EL (cell line): ENCODE measurements at places on chromosomes 7 and 10.

GRCh38 chr10:1674501-1674900 is 62.8 kb downstream of the ADARB2 start:
- DNase-seq: no peak

- no peak for DNase-seq
Measured at GRCh38 chr10:530717-531116, 158.8 kb downstream of the DIP2C start.

DNA sequence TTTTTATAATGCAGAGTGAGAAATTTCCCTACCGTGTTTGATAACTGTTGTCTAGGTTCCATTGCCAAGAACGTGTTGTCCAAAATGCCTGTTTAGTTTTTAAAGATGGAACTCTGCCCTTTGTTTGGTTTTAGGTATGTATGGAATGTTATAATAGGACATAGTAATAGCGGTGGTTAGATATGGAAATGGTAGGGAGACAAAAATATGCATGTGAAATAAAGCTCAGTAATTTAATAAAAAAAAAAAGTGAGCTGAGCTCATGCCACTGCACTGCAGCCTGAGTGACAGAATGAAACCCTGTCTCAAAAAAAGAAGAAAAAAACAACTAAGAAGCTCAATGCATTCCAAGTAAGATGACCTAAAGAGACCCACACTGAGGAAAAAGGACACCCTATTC is 72.9 kb downstream of the ZNF783 start:
- peak; percentile 25 for DNase-seq

DNA sequence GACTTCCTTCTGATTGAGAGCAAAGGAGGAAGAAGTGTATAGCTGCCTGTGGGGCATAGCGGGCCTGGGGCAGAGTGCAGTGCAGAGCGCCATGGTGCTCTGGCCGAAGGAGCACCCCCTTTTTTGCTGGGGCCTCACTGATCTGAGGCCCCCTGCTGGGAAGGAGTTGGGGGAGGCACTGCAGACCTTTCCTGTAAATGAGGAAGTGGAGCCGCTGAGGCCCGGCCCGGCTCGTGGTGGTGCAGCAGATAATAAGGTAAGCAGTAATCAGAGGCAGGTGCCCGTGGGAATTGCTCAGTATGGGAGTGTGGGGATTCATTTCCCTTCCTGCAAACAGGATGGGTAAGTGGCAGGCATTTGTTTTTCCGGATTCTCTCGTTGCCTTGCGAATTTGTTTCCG is 373.7 kb upstream of the MKI67 start:
- DNase-seq: no peak

- no peak for DNase-seq
Measured at GRCh38 chr7:74403521-74404387, 50.0 kb upstream of the GTF2IRD1 start.

GRCh38 chr10:86043236-86043635 is 323.4 kb downstream of the GRID1 start:
- no peak for DNase-seq

DNA sequence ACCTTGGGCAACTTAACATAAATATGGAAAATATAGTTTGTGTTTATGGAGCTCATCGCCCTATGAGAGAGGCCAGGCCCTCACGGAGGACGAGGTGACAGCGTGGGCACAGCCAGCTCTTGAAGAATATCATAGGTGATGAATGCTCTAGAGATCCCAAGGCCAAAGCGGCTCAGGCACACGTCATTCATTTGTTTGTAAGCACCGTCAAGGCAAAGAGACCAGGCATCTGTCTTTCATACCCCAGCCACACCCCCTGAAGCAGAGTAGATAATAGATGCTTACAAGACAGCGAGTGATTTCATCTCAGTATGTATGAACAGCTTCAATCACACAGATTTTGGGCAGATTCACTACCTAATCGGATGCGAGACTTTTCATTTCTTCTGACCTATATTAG is 242.1 kb upstream of the C7orf33 start:
- DNase-seq: no peak

DNA sequence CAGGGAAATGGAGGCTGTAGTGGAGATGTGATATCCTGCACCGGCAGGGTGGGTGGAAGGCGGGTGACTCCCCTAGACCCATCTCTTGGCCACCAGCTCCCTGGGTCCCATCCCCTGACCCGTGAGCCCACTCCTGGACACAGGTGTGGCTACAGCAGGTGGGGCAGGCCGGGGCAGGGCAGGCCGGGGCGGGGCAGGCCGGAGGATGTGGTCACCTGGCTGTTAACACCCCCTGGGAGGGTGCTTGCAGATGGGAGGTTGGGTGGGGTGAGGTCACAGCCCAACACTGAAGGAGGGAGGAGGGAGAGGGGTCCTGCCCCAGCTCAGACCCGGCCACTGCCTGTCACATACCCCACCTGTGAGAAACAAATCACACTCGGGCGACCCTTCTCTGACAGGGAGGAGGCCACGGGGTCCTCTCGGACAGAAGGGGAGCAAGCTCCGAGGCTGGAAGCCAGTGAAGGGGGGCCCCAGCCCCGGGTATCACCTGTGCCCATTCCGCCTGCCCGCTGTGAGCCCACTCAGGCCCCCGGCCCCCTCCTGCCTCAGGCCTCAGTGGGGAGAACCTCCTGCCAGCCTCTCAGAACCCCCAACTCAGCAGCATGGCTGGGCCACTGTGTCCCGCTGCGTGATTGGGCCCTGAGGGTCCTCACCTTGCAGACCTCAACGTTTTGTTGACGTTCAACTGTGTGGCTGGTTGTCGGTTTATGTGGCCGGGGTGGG is 74.0 kb downstream of the MICALL2 start:
- no peak for DNase-seq

GRCh38 chr7:36283711-36284130 is 105.9 kb upstream of the ANLN start:
- no peak for DNase-seq

- no peak for DNase-seq
Measured at GRCh38 chr10:31087851-31088250, 56.2 kb upstream of the ZNF438 start.

DNA sequence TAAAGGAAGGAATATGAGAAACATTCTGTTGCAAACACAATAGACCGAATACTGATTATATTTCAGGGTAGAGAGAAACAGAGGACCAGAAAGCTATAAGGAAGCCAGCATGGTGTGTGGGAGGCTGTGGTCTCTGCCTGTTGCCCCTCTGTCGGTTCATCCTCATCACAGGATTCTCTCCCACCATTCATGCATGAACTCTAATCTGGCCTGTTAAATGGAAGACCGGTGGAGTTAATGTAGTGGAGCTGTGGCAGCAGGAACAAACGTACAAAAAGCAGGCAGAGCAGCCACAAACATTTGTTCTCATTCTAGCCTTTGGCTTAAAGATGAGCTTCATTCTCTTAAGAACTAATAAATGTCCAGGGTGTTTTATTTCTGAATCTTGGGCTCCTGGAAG is 902.4 kb downstream of the LRMDA start:
- no peak for DNase-seq

GRCh38 chr10:71899665-71900412 is 48.8 kb upstream of the PSAP start:
- DNase-seq: no peak

DNA sequence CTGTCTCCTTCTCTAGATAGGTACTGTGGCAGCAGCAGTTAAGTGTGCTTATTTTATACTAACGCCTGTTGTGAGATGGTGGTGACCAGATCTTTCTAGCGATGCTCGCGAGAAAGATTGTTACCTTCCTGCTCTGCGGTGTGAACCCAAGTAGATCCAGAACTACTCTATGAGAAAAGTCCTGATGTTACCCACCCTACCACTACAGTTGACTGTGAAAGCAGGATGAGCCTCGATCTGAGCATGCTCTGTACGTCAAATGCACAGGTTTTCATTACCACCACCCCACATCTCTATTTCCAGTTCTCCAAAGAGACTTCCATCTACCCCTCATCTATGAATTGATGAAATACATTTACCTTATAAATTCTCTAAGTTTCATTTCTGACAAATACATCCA is 64.6 kb upstream of the KCTD7 start:
- no peak for DNase-seq

DNA sequence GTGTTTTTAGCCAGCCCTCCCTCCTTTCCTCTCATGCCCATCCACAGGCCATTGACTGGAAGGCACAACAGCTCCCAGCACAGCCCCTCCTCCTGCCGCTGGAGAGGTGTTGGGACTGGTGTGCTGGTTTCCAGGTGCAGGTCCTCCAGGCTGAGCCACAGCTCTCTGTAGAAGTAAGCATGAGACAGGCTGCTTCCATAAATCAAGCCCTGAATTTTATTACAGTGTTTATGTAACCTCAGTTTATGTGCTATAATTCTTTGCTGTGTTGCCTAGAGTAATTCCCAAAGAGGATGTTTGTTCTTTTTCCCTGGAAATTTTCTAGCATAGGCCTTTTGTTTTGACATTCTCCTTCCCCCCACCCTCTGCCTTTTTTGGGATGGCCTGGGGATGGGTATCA is 445.8 kb downstream of the AUTS2 start:
- DNase-seq: no peak

GRCh38 chr10:99382176-99382575 is 48.2 kb downstream of the GOT1 start:
- DNase-seq: no peak

DNA sequence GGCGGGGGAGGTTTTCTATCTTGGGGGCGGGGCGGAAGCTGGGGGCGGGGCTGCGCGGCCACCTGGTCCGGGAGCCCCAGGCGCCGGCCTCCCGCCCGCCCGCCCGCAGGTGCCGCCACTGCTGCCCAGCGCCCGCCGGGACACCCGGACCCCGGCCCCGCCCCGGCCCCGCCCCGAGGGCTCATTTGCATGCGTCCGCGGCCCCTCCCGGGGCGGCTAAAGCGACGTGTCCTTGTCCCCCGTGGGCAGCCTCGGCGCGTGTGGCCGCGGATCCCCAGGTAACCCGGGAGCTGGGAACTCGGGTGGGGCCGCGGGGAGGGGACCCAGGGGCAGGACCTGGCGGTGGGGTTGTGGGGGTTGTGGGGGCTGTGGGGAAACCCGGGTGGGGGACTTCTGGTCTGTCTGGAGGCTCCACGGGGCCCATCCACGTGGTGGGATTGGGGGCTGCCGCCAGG is at the start of gene BHLHA15:
BHLHA15 (plus strand) TSS at position 219 of the 455 bp plus-strand sequence. CDS start 871 bp downstream, outside the sequence.
- peak; percentile 16 for DNase-seq

GRCh38 chr10:30581779-30582380 is 47.7 kb downstream of the LYZL2 start:
- peak; percentile 60 for DNase-seq

- peak; percentile 78 for DNase-seq
Measured at GRCh38 chr10:3172081-3172445, 519 bp downstream of the PITRM1 start.

GRCh38 chr10:11776080-11776479 is 33.9 kb downstream of the ECHDC3 start:
- DNase-seq: peak; percentile 36
